ENCODE measurements at places on chromosomes 13 and 19. TPM values are rescaled to one million over a fixed set of nuclear protein-coding genes. Genes with fewer than 3 reads are reported as not detected.

- no peaks in the 10 kb centered on the region for H3K27me3 ChIP-seq
- no peaks in the 10 kb centered on the region for H3K4me1 ChIP-seq
- H3K36me3 ChIP-seq: no peaks in the 10 kb centered on the region
- DNase-seq: no peak
These were observed 315.9 kb downstream of the DCT start for GRCh38 chr13:94163535-94163934.

GRCh38 chr19:2166741-2167738 is 3.3 kb downstream of the DOT1L start:
- peak; percentile 62 for DNase-seq
- H3K27me3 ChIP-seq: no peaks in the 10 kb centered on the region
- H3K27ac ChIP-seq: peak overlapping the region; percentile 91
- H3K36me3 ChIP-seq: no peaks in the 10 kb centered on the region
- H3K4me1 ChIP-seq: peaks cover 51% of the 10 kb centered on the region

DNA sequence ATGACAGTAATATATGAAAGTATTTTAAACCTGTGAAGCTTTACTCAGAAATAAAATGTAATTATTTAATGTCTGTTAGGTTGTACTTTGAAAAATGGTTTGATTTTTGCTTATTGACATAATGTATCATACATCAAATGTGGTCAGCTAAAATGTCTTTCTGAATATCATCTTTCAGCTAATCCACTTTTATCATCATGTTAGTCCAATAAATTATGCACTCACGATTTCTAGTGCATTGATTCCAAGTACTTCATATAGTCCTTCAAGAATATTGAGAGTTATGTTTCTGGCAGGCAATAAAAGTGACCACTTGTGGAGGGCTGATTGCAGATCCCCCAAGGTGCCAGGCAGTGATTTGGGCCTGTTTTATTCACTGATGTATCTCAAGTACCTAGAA is 1204.1 kb downstream of the OLFM4 start:
- no peak for DNase-seq
- H3K27ac ChIP-seq: no peak overlapping the region
- no peaks in the 10 kb centered on the region for H3K36me3 ChIP-seq

DNA sequence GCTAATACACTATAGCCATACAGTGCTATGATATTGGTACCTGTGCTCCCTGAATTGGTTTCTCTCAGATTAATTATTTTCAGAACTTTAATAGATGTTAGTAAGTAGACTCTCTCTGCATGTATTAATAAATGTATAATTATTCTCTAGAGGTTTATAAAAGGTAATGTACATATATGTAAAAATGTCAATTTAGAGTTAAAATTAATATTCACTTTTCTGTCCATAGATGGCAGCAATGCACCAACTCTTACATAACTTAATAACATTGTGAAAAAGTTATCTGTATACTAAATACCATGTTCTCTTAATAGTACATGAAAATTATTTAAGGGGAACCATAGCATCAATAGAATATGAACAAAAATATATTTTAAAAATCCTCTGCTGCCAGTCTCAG is 515.0 kb upstream of the KLHL1 start:
- H3K27me3 ChIP-seq: no peaks in the 10 kb centered on the region
- H3K36me3 ChIP-seq: no peaks in the 10 kb centered on the region
- DNase-seq: peak; percentile 1
- H3K4me3 ChIP-seq: no peak overlapping the region

DNA sequence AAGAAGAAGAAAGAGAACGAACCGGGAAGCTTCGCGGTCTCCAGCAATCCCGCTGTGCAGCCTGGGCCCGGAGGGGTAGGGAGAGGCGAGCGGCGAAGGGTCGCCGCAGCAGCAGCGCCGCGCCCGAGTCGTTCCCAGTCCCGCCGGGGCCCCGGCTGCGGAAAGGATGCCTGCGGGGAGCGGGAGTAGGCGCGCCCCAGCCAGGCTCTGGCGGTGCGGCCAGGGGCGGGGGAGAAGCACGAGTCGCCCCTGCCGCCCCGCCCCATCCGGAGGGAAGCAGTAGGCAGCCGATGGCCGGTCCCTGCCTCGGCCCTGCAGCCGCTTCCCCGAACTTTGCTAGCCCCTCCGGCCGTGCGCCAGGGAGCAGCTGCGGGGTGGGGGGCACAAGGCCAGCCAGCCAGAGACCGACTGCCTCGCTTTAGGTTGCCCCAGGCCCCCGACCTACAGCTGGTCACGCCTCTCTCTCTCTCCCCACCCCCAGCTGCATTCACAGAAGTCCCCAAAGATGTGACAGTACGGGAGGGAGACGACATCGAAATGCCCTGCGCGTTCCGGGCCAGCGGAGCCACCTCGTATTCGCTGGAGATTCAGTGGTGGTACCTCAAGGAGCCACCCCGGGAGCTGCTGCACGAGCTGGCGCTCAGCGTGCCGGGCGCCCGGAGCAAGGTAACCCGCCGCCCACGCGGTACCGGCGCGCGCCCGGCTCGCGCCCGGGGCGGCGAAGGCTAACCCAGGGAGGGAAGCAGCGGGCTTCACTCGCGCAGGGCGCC is 1.1 kb downstream of the VSTM2B start:
- no peaks in the 10 kb centered on the region for H3K36me3 ChIP-seq
- H3K4me1 ChIP-seq: no peaks in the 10 kb centered on the region
- H3K27me3 ChIP-seq: peaks cover 47% of the 10 kb centered on the region

IZUMO2 gene
- total RNA-seq: not detected

GRCh38 chr19:42601811-42602443 is 7.2 kb upstream of the CEACAM8 start:
- no peak overlapping the region for H3K27ac ChIP-seq
- no peaks in the 10 kb centered on the region for H3K36me3 ChIP-seq
- H3K4me3 ChIP-seq: no peak overlapping the region
- DNase-seq: peak; percentile 11

DNA sequence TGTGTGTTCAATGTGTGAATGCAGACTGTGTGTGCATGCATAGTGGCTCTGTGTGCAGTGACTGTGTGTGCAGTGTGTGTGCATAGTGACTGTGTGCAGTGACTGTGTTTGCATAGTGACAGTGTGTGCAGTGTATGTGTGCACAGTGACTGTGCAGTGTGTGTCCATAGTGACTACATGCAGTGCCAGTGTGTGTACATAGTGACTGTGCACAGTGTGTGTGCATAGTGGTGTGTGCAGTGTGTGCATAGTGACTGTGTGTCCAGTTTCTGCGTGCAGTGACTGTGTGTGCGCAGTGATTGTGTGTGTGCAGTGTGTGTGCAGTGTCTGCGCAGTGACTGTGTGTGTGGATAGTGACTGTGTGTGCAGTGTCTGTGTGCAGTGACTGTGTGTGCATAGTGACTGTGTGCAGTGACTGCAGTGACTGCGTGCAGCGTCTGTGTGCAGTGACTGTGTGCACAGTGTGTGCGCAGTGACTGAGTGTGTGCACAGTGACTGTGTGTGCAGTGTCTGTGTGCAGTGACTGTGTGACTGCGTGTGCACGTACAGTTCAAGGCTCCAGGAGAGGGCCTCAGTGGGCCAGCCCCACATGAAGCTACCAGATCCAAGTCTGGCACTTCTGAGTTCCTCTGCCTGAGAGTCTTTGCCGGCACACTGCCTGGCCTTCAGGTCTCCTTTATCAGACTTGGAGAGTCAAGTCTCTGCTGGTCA is 90.3 kb downstream of the IER2 start:
- no peak overlapping the region for H3K4me3 ChIP-seq
- no peaks in the 10 kb centered on the region for H3K4me1 ChIP-seq
- H3K27me3 ChIP-seq: no peaks in the 10 kb centered on the region
- no peaks in the 10 kb centered on the region for H3K36me3 ChIP-seq
- DNase-seq: no peak

Measured in astrocyte (in vitro differentiated cells and primary cell).